AML-193 (cell line): ENCODE measurements at places on chromosomes 1 and 21.
A peak's percentile ranks its signal among the peaks of the same experiment; 100 is the strongest.

- DNase-seq, result peak; percentile 7
Observed at GRCh38 chr1:87279966-87280535, 48.6 kb upstream of the LMO4 start.

- DNase-seq, result no peak
Observed at GRCh38 chr1:224458996-224459395, 24.4 kb upstream of the WDR26 start.

DNA sequence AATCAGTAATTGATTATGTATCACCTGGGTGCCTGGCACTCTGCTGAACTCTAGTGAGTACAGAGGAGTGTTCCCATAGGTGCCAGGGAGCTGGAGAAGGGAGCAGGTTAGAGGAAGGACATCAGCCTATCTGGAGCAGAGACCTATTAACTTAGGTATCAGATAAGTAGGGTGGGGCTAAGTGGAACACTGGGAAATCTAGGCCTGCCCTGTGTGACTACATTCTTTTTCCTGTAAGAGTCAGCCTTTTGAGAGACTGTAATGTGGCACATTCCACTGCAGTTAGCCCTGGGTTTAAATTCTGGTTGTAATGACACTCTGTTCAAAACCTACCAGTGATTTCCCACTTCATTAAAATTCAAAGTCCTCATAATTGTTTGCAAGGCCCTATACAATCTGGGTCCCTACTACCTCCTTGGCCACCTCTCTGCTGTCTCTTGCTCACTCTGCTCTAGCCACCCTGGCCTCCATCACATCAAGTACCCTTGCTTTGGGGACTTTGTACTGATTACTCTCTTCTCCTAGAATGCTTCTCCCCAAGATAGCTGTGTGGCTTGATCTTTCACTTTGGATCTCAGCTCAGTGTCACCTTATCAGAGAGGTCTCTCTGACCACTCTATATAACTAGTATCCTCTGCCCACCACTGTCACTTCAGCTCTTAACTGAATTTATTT lies 12.9 kb downstream of the STX12 start:
- no peak for DNase-seq

DNA sequence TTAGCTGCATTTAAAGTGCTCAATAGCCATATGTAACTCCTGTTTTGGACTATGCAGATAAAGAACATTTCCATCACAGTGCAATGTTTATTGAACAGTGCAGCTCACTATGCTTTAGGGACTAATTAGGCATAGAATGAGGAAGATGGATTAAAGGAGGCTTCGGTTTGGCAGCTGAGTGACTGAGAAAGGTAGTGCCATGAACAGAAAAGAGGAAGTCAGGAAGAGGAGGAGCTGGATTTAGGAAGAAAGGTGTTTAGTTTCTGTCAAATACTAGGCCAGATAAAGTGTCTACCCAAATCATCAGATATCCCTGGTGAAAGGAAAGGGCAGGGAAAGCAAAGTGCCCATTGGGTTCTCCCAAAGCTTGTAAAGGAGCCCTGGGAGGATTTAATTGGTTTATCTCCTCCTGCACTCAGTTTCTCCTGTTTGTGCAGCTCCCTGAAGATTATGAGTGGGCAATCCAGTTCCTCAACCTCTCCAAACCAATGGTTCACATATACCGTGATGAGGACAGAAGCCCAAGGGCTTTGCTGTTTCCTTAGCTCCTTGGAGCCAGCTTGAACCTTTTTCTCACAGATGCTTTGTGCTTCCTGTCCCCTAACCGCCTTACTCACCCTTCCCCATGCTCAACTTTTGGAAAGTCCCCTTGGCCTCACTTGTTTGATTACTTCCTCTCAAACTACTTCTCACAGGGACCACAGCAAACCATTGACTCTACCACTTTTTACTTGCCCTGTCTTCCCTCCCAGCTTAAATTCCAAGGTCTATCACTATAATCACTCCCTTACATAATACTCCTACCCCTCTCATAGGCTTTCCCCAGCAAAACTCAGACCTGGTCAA lies 3.5 kb upstream of the RAP1A start:
- peak; percentile 66 for DNase-seq

DNA sequence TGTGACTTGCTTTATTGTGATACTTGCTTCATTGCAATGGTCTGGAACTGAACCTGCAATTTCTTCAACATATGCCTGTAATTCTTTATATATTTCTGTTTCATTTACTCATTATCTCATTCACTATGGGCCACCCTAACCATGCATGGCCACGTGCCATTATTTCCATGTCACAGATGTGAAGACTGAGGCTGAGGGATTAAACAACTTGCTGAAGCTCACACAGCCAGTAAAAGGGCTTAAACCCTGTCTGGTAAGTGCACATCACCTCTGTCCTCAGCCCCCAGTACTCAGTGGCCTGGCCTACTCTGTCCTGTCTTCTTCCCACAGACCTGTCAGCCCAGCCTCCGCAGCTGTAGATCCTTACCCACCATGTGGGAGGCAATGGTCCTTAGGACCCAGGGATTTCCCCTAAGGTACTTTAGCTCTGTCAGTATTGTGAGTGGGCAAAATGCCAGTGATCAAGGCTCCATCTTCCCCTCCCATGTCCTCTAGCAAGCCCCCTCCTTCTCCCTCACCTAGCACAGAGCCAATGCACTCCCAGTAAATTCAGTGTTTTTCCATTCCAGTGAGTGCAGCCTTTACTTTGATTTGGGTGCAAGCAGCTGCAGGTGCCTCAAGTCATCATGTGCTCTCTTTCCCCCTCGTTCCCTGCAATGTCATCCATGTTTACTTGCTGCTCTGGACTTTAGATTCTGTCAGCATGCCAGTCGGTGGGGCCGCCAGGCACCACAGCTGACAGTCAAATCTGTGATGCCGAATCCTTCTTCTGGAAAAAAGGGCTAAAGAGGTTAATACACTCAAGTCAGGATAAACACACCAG lies 228.2 kb upstream of the PROX1 start:
- no peak for DNase-seq

DNA sequence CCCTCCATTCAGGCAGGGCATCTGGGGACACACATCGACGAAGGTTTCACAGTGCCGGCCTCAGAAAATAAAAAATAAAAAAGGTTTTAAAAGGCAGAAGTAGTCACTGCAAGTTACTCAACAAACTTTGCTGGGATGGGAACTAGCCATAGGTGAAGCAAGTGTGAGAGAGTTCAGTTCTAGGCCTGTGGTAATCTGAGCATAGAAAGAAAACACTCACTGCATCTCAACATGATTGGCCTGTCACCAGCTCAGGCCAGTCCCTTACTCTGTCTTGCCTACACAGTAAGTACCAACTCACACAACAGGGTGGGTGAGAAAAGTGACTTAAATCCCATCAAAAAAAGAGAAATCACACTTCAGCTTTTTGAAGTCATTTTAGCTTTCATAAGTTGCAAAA lies 30.2 kb upstream of the ADAM30 start:
- DNase-seq, result no peak

DNA sequence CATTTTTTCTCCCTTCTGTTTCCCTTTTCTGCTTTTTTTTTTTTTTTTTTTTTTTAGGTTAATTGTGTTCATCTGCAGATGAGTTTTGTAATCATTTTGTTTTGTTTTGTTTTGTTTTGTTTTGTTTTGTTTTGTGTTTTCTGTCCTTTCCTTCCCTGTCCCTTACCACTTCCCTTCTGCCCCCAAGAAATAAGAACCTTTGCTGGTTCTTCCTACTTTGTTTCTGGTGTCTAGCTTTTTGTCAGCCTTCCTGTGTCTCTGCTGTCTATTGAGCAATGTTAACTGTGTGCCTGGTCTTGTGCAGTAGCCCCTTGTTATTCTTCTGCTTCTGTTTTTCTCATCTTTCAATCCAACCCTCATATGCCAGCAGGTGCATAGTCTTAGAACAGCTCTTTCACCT lies 46.0 kb downstream of the MPZL1 start:
- DNase-seq, result peak; percentile 55

DNA sequence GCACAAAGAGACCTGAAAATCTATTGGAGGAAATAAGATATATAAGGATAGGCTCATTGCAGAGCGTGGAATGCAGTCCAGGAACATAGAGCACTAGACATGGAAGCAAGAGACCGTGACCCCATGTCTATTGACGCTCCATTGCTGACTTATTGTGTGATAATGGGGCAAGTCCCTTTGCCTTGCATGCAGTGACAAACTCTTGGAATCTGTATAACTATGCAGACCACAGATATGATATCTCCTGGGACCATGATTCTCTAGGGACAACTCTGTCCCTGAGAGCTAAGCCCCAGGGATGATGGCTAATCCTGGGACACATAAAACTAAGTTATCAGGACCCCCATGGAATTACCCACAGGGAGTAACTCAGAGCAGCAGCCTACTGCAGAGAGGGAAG lies 73.1 kb upstream of the PRDX6 start:
- no peak for DNase-seq

GRCh38 chr1:68347415-68347814 lies 102.3 kb downstream of the RPE65 start:
- DNase-seq, result peak; percentile 54

- no peak for DNase-seq
Observed at GRCh38 chr1:207807326-207807689, 55.5 kb downstream of the CD46 start.

GRCh38 chr1:101312147-101312546 lies 75.3 kb downstream of the S1PR1 start:
- DNase-seq, result no peak

DNA sequence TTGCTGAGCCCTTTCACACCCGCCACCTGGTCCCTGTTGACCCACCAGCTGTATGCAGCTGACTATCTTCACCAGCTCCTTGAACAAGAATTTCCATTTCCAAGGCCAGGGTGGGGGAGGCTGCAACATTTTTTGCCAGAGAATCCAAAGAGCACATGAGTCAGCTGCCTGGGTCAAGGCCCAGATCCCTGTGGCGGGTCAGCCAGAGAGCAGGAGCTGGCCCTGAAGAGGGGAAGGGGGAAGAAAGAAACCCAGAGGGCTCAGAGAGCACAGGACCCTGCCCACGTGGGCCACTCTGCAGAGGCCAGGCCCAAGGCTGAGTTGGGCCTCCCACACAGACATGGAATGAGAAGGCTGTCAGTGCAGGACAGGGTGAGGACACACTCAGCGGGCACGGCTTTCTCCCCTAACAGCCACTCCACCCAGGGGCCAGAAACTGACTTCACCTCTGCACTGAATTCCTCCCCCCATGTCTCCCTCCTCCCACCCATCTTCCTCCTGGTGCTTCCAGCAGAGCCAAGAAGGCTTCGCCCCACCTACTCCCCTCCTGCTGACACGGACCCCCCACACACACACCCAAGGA lies 28.9 kb downstream of the S100A6 start:
- DNase-seq, result no peak

- peak; percentile 34 for DNase-seq
Observed at GRCh38 chr1:7117399-7118281, 332.4 kb downstream of the CAMTA1 start.

DNA sequence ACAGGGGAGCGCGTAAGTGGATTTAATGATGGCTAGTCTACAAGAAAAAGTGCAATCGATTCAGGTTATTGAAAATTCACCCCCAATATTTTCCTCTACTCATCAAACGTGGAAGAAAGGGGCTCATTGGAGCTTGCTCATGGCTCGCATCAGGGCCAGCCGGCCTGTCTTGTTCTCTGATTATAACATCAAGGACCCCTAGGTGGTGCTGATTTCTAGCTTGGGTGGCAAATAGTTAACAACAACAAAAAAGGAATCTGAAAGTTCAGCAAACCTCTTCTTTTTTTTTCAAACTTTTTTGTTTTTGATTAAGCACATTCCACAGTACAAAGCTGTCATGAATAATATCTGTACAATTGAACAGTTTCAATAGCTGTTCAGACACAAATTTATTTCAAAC lies 35.8 kb upstream of the SOD1 start:
- DNase-seq, result no peak

DNA sequence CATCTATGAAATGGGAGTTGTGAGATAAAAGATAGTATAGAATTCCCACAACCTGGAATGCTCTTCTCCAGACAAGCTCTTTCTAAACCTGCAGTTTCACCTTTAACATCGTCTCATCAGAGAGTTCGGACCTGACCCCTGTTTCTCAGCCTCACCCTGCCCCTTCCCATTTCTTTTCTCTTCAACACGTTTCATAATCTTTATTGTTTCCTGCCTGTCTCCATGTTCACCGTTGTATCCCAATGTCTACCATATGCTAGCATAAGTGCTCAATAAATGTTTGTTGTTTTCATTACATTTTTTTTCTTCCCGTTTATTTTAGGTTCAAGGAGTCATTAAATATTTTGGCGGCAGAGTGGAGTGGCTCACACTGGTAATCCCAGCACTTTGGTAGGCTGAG lies 32.4 kb downstream of the SESN2 start:
- no peak for DNase-seq

- DNase-seq, result peak; percentile 25
Observed at GRCh38 chr1:96845464-96845863, 123.9 kb downstream of the PTBP2 start.

- no peak for DNase-seq
Observed at GRCh38 chr1:18090636-18091035, 17.0 kb upstream of the IGSF21 start.

GRCh38 chr1:28965271-28965870 lies 51.0 kb downstream of the EPB41 start:
- DNase-seq, result no peak

GRCh38 chr1:113519556-113519955 lies 129.2 kb downstream of the MAGI3 start:
- DNase-seq, result no peak

DNA sequence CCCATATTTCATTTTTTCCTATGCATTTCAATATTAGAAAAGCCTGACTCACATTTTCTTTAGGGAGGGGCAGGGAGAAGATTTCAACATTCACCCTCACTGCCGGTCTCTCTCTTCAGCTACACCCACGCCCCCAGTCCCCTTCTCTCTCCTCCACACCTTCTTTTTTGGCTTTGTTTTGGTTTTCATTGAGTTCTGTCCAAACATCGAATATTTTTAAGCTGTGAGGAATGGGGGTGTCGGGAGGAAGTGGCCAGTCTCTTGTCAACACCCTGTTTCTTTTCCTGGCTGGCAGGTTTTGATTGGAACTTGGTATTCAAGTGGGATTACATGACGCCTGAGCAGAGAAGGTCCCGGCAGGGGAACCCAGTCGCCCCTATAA lies 177.3 kb downstream of the PGBD5 start:
- DNase-seq, result no peak

DNA sequence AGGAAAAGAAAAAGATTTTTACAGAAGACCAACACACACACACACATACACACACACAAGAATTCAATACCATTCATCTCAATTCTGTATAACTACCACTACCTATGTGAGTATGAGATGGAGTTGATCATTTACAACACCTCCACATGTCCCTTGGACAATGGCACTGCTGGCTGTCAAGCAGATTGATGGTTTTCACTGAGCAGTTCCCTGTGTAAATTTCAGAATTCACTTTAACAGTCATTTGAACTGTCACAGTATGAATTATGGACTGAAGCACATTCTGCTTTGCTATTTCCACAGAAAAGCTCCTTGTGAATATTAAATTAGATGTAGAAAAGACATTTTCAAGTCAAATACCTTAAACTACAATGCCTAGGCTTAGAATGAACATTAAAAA lies 14.3 kb downstream of the KCNT2 start:
- DNase-seq, result no peak

GRCh38 chr1:100626397-100626796 lies 88.5 kb downstream of the GPR88 start:
- no peak for DNase-seq
